ENCODE measurements at places on chromosomes 16 and 17.

DNA sequence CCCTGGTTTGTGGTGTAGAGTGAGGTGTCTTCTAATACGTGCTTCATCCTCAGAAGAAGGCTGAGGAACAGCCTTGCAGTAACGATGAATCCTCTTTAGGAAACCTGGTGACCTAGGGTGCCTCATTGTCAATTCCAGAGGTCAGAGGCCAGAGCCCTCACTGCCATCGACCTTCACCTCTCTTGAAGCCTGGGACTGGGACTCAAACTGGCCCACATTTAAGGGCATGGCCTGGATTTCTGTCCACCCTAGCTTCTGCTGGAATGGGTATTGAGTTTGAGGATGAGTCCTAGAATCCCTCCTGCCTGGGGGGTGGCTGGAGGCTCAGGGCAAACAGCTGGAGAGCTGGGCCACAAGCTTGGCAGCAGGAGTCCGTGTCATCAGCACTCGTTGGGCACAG, 38.6 kb downstream of the ELAC2 start:
- no peak for DNase-seq

- no peak for DNase-seq
Observed at GRCh38 chr16:84233748-84234147, 6.1 kb downstream of the KCNG4 start.

GRCh38 chr16:58773870-58774269, 39.8 kb upstream of the GOT2 start:
- DNase-seq, result no peak

GRCh38 chr17:59853168-59853918, 39.4 kb downstream of the TUBD1 start:
- DNase-seq, result peak; percentile 16

- DNase-seq, result peak; percentile 63
Observed at GRCh38 chr17:82320956-82321927, 3.8 kb upstream of the CD7 start.

- no peak for DNase-seq
Observed at GRCh38 chr17:78759969-78760352, 22.1 kb downstream of the CYTH1 start.

DNA sequence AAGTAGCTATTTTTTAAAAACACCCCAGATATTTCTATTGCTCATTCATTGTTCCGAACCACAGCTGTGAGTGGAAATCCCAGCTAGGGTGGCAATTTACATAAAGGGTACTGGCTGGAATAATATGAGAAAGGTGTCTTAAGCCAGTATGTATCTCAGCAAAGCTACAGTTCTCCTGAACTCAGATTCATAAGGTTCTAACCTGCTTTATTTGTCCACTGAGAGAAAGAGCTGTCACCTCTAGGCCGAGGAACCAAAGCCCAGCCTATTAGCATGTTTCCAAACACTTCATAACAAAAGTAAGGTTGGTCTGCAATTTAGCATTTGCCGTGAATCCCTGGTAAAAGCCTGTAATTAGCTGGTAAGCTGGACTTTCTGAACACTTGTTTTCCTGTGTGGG, 57.0 kb upstream of the CLEC19A start:
- no peak for DNase-seq

DNA sequence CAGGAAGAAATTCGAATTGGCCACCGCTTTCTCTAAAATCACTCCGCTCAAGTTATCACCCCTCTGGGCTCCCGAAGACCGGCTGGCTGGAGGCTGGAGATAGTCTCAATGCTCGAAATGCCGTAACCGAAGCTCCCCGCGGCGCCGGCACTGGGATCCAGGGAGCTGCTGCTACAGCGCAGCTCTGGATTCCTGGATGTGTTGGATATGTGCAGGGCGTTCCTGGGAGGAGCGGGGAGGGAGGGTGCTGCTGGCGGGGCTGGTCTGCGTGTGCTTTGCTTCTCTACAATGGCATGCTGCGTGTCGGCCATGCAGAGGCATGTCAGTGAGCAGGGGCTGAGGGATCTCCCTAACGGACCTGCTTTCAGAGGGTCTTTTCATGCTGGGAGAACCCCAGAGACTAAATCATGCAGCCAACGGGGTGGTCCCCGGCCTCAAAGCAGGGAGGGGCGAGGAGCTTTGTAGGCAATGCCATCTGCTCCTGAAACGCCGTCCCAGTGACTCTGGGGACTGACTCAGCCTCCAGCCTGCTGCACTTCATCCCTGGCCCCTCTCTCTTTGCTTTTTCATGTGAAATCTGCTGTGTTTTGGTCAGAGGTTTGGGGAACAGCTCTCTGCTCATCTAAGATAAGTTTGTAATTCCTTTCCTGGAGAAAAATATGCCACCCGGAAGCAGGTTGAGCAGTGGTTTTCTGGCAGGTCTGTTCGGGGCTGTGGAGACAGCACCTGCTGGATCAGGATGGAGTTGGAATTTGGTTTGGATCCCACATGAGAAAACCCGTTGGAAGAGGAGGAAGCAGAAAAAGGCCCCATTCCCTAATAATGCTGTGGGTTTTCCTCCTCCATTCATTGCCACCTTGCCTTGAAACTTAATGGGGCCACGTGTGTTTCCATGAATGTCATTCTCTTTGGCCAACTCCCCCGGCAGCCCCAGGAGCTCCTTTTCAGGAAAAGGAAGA, 311.4 kb downstream of the SEC14L1 start:
- DNase-seq, result peak; percentile 86

DNA sequence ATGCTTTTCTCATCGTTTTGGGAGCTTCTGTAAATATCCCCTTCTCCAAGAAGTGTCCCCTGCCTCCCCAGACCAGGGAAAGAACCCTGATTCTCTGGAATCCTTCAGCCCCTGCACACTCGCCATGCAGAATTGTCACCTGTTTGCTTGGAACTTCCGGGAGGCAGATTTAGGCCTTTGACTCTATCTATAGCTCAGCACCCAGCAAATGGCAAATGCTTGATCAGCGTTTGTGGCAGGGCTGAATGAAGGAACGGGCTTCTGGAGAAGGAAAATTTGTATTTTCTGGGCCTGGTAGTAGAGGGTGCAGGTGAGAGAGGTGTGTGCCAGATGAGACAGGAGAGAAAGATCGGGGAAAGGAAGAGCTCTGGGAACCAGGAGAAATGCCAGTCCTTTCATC, 18.3 kb upstream of the CACNG4 start:
- no peak for DNase-seq

DNA sequence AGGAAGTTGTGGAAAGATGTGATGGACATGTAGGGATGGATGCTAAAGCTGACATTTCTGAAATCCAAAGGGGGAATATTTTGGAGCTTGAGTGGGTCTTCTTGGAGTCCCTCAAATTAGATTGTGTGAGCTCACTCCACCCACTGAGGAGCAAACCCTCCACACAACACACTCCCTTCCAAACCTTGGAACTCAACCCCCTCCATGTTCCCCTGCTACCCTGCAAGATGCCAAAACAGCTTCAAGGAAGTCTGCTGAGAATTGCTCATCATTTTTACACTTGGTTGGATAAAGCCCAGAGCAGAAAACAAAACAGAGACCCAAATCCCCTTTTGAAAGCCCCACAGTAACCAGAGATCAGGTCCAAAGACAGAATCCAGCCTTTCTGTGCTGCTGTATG, 103.3 kb upstream of the ERCC4 start:
- DNase-seq, result no peak

GRCh38 chr17:45341533-45342158, 24.8 kb upstream of the MAP3K14 start:
- peak; percentile 74 for DNase-seq

DNA sequence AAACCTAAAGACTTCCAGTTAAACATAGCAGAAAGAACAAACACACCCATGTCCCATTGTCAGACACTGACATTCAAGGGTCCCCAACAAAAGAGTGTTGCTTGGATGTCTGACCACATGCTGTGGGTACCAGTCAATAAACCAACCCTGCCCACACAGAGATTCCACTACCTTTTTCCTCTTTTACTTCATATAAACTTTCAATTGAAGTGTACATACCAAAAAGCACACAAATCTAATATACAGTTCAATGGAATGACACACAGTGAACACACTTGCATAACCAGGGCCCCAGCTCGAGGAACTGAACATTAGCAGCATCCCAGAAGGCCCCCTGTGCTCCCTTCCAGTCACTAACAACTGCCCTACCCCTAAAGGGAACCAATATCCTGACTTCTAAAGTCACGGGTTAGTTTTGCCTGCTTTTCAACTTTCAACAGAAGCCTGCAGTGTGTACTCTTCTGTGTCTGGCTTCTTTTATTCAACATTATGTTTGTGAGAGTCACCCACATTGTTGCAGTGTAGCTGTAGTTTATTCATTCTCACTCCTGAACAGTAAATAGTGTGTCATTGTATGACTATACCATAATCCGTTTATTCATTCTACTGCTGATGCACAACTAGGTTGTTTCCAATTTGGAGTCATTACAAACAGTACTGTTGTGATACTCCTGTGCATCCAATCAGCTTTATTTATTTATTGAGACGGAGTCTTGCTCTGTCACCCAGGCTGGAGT, 18.0 kb downstream of the CFDP1 start:
- no peak for DNase-seq

GRCh38 chr16:29916979-29917378, 9.0 kb downstream of the KCTD13 start:
- DNase-seq, result no peak

DNA sequence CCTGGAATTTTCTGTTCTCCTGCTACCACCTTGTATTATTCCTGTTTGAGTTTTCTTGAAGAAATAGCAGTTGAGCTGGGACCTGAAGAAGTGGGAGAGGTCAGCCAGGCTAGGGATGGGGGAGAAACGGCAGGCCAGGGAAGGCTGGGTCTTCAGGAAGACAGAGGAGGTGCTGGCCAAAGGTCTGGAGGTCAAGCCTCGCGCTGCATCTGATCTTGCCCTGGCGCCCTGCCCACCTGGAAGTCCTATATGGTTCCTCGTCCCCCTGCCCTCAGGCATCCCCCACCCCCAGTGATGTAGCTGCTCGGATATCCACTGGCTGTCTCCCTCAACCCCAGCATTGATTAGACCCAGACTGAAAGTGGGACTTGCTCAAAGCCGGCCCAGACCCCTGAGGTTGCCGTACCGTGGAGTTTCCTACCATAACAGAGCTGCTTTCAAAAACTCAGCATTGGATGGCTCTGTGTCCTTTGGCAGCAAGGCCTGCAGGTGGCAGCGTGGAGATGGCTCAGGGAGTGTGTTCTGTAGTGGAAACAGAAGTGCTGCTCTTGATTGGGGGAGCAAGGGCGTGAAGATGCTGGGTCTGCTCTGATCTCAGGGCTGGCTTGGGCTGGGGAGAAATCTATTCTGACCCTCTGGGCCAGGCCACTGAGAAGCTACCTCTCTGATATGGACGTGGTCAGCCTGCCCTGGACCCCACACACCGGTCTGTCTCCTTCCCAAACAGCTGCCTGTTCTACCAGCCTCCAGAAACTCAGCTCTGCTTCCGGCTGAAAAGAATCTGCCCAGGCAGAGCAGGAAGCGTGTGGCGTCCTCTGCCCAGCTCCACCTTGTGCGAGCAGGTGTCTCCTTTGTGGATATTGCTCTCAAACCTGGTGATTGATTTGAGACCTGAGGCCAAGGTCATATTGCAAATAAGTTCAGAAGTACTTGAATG, 107.0 kb upstream of the CACNG5 start:
- DNase-seq, result peak; percentile 79

DNA sequence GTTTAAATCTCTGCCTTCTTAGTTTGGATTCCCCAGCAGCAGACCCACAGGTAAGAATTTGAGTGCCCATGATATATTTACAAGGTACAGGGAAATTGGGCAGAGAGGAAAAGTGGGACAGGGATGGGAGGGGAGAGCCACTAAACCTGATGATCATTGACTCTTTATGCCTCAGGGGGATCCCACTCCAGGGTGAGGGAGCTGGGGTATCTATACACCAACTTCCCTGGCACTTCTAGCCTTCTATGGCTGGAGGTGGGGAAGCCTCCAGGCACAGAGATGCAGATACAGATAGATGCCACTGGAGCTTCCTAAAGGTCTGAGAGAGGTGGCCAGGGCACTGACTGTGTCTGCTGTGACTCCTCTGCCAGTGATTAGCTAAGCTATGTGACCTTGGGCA, 256.4 kb downstream of the KATNIP start:
- DNase-seq, result no peak

- no peak for DNase-seq
Observed at GRCh38 chr17:49692751-49693150, 14.9 kb upstream of the SPOP start.

- no peak for DNase-seq
Observed at GRCh38 chr17:872855-873254, 90.7 kb downstream of the MRM3 start.

GRCh38 chr16:48676836-48677235, 66.9 kb upstream of the N4BP1 start:
- DNase-seq, result no peak

- no peak for DNase-seq
Observed at GRCh38 chr17:55383771-55384642, 37.6 kb downstream of the MMD start.

DNA sequence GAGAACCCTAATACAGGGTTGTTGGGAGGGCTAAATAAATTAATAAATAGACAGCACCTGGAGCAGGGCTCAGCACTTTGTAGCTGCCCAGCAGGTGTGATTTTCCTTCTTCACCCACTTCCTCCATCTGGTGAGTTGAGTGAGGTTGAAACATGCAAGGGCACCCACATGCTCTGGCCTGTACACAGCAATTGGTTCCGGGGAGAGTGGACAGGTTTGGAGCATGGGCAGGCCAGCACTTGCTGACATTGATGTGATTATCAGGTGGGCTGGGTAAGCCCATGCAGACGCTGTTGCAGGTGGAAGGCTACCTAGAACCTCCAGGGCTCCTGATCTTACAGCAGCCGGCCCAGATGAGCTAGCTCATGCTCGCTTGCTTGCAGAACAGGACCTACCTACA, 1.3 kb upstream of the MRTFB start:
- DNase-seq, result no peak

- DNase-seq, result no peak
Observed at GRCh38 chr17:58210922-58211321, 8.1 kb downstream of the MKS1 start.

- DNase-seq, result no peak
Observed at GRCh38 chr17:39611401-39612112, 3.8 kb upstream of the NEUROD2 start.

DNA sequence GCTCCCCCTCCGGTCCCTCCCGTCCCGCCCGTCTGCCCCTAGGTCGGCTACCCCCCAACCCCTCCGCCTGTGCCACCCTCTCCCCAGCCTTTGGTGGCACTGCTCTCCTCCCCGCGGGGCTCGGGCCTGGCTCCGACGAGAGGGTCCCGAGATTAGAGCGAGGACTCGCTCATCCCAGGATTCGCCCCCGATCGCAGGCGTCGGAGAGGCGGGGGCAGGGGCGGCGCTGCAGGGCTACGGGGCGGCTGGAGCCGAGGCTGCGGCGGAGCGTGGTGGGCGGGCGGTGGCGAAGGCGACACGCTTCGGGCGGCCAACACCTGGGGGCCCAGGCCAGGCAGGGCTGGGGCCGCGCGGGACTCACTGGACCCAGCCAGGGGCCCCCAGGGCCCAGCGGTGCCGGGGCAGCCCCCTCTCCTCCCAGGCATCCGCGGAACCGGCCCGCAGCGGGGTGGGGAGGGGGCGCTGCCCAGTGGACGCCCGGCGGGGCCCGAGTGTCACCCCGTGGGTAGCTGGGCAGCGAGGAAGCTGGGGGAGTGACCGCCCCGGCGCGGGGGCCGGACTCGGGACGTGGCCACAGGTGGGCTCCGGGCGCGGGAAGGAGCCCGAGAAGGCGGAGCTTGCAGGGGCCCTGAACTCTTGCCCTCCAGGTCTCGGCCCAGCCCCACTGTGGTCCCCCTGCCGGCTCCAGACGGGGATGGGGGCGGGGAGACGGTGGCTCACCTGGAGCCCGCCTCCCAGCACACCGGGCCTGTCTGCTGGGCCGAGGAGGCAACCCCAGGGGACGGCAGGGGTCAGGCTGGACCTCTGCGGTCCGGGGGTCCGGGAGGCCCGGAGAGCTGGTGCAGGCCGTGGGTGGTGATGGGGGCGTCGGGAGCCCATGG, 1.5 kb downstream of the MGAT5B start:
- DNase-seq, result peak; percentile 64

Data from neural progenitor cell (in vitro differentiated cells).